ENCODE measurements at places on chromosomes 1 and 21.

DNA sequence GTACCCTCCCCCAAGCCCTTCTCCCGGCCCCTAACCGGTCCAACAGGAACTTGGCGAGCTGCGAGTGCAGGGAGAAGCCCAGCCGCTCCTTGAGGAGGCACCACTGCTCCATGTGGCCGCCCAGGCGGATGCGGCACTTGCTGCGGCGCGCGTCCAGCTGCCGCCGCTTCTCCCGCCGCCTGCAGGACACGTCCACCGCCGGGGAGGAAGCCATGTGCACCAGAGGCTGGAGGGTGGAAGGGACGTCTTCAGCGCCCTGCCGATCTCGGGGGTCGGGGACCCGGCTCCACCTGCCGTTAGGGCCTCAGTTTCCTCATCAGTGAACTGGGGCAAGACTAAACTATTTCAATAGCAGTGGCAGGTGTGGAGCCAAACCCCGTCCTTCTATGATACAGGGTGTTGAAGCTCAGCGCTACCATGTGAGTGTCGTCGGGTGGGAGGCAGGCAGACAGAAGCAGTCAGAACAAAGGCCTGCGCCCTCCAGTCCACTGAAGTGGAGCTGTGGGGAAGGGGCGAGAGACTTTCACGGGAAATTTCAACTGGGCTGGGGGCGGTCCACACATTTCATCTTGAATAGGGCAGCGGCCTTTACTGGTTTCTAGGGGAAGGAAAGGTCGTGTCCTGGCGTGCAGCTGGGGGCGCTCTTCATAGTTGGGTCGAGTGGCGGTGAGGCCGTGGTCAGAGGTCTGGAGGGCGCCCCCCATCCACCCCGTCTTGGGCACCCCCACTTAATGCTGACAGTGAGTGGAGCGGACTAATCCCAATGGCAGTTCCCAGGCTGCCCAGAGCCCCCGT is 592 bp downstream of the ZNF692 start:
- DNase-seq = no peak

DNA sequence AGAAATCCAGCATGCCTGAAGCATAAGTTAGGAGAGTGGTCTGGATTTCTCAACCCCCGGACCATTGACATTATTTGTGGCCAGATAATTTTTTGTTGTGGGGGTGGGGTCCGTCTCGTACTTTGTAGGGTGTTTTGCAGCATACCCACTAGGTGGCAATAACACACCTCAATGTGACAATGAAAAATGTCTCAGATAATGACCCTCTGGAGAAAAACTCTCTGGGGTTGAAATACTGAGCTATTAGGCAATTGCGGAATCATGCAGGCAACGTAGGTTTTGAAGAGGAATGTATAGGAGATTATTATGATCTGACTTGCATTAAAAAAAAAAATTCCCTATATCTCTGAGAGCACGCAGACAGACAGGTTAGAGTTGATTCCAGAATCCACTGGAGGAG is 25.3 kb upstream of the RRP15 start:
- no peak for DNase-seq

- no peak for DNase-seq
Observed at GRCh38 chr1:115262886-115263285, 75.2 kb downstream of the NGF start.

GRCh38 chr21:44024257-44024656 is 12.1 kb downstream of the TRAPPC10 start:
- DNase-seq = no peak

GRCh38 chr1:76264642-76265041 is 190.1 kb downstream of the ST6GALNAC3 start:
- DNase-seq = no peak

DNA sequence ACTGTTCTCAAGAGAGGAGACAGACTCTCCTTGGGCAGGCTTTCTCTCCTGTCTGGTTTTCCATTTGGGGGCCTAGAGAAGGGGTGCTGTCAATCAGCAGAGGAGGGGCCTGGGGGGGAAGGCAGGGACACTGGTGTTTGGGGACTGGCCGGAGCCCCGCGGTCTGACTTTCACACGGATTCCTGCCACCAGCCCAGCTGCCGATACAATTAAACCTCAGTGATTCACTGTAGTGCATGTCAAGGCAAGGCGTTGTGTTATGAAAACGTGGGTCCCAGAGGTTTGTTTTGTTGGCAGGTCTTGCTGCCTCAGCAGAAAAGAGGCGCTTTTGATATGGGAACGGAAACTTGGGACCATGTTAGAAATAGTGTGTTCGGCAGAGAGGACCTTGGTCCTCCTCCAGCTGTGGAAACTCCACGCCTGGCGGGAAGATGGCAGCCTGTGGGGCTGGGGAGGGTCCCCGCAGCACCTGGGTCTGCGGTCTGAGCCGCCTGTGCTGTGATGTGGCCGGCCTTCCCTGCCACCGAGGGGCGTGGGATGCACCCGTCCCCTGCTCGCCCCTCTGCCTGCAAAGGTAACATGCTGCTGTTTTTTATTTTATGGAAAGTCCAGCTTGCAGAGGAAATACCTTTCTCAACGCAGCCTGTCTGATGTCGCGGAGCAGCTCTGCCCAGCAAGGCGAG is 47.6 kb downstream of the SPSB1 start:
- DNase-seq = no peak

- DNase-seq = no peak
Observed at GRCh38 chr21:28671549-28672195, 321.0 kb downstream of the LTN1 start.

DNA sequence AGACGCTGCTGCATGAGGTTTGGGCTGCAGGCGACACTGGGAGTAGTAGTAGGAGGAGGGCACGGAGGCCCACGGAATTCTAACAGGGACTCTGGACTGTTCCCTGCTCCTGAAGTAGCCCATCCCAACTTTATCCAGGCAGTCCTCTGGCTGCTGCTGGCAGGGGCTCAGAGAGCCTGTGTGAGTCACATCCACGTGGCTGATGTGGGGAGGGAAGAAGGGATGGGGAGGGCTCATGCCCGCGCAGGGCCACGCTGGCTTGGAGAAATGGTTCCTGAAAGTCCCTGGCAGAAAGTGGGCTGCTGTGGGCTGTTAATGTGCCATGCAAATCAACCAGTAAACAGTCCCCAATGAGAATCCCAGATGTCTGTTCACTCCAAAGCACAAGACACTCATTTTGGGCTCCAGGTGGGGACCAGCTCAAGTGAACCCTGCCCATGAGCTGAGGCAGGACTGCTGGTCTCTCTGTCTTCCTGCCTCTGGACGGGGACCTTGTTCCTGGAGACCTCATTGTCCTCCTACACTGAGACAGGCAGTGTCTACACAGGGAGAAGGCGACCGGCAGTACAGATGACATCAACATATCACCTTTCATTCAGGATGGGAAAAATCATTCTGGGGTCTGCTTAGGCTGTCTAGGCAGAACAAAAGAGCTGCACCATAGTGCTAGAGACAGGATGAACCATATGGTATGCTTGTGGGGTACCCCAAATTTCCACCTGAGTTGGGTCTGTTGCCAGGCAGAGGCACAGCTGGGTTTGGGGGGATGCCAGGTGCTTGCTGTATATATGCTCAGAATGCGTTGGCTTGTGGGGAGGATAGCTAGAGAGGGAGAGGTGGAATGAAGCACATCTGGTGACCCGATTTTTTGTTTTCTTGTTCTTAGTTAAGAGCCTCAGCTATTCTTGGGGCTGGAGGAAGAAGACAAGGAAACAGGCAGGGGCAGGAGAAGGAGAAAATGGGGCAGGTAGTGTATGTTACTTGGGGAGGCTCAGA is 57.9 kb upstream of the FMOD start:
- DNase-seq = no peak

- DNase-seq = peak; percentile 5
Observed at GRCh38 chr1:206631085-206631509, 4.2 kb upstream of the DYRK3 start.

DNA sequence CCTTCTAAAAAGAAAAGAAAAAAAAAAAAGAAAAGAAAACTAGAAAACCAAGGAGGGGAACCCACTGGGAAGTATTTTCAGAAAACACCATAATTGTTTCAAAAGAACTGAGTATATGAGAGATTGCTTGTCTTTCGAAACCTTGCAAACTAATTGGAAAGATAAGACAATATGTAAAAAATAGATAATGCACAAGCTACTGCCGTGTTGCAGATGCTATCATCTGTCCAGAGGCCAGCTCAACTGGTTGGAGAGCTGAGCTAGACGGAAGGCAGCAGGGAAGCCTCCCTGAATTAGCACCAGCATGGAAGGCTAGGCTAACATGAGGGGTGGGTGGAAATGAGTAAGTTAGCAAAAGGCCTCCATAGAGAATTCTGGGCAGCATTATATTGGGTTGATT is 16.2 kb upstream of the CACHD1 start:
- no peak for DNase-seq

DNA sequence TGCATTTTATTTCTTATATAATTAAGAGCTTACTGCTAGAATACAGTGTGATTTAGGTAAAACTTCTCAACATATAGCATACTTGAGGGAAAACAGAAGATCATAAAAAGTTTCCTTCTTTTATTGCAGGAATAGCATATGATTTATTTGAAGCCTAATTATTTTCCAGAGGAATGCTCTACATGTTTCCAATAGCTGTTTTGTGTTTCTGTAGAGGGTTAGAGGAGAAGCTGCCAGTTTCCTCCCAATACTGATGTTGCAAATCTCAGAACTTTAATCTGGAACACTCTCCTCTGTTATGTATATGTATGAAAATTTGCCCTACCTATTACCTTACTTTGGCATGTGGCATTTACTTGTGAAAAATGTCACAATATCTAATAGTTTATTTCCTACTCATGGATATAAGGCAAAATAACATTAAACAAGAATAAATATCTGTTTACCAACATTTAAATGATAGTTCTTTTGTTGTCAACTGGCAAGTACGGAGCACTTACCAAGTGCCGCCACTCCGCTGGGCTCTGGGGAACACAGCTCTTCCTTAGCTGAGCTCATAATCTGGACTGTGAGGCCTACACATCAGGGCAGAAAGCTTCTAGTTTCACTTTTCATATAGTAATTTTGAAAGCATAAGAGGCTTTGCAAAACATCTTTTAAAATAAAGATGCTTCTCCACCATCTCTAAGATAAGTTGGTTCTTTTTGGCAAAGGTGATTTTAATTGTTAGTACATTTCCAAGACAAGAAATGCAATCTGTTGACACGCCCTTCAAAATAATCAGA is 239.8 kb upstream of the C1orf105 start:
- peak; percentile 23 for DNase-seq

DNA sequence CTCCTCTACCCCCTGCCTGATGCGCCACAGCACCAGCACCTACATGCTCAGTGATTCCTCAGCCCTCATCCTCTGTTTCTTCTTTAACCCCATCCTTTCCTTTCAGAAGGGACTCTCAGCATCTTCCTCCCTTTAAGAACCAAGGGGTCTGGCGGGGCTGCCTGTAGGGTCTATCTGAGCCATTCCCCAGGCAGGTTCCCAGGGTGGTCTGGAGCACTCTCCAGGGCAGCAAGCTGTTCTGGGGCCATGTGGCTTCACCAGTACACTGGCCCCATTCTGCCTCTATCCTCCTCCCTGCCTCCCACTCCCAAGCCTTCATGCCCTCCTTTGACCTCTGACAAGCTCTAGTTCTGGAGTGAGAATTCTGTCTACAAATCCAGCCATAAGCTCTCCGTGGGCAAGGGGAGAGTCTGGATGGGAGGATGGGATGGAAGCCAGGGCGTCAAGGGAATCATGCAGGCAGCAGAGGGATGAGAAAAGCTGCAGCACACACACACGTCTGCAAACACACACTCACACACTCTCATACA is 10.4 kb downstream of the BATF3 start:
- DNase-seq = no peak

GRCh38 chr1:7292714-7293419 is 478.2 kb upstream of the VAMP3 start:
- DNase-seq = no peak
